Fibroblast of the aortic adventitia (primary cell): ENCODE measurements at places on chromosomes 12 and 14.

- DNase-seq: no peak
Observed at GRCh38 chr14:47148686-47149085, 497.1 kb upstream of the RPL10L start.

GRCh38 chr12:92332552-92332951, 186.9 kb upstream of the BTG1 start:
- no peak for DNase-seq

- DNase-seq: no peak
Observed at GRCh38 chr14:58467575-58467974, 40.1 kb downstream of the KIAA0586 start.

GRCh38 chr14:75147423-75148071, 20.7 kb upstream of the NEK9 start:
- peak; percentile 87 for DNase-seq

- no peak for DNase-seq
Observed at GRCh38 chr12:95978351-95978750, 17.8 kb downstream of the HAL start.

DNA sequence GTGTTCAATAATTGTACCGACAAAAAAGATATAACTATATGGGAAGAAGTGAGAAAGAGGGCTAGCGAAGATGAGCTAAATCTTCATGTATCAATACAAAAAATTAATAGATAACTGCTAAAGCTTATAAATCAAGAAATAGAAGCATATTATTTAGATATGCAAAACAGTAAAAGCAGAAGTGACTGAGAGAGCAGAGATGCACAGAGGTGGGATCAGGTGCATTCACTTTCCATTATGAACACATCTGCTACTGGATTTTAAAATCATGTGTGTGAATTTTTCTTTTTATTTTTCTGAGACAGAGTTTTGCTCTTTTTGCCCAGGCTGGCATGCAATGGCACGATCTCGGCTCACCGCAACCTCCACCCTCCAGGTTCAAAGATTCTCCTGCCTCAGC, 33.4 kb downstream of the GUCY2C start:
- no peak for DNase-seq

DNA sequence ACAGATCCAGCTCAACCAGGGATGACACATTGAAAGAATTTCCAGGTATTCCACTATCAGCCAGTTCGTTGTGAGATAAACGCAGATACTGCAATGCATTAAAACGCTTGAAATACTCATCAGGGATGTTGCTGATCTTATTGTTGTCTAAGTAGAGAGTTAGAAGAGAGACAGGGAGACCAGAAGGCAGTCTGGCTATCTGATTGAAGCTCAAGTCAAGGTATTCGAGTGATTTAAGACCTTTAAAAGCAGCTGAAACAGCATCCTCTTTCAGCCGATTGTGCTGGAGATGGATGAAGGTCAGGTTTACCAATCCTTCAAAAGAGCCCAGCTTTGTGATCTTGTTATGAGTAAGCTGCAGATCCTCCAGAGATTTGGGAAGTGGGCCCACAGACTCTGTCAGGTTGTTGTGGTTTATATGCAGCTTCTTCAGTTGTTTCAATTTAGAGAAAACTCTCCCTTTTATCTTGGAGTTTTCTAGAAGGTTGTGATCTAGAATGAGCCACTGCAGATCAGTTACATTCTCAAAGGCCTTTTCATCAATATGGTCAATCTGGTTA, 3.0 kb downstream of the LUM start:
- no peak for DNase-seq

- DNase-seq: peak; percentile 65
Observed at GRCh38 chr12:22459838-22460490, 84.4 kb downstream of the C2CD5 start.
